GM23338 (cell line): ENCODE measurements at places on chromosomes 5 and 9. TPM values are rescaled to one million over a fixed set of nuclear protein-coding genes. Genes with fewer than 3 reads are reported as not detected.

DNA sequence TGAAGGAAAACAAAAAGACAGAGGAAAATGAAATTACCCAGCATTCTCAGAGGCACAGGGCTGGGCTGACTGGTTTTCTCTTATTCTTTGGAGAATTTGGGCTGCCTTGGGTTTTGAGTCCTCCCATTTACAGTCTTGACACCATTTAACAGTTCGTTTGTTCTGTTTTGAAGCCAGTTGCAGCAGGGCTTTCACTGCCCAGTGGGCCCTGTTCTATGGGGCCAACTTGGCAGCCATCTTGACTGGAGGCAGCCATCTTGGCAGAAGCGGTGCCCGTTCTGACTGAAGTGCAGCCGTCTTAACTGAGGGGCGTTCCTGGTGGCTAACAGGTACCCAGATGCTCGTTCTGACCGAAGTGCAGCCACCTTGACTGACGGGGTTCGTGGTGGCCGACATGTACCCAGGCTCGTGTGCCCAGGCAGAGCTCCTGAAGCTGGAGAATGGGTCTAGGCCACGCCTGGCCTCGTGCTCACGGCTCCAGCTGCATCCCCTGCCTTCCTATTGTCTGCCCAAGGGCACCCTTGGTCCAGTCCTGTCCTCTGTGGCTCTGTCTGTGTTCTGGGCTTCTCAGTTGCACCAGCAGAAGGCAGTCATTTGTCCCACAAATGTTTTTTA, 164.4 kb downstream of the GAPVD1 start:
- H3K27ac ChIP-seq: no peak overlapping the region
- H3K36me3 ChIP-seq: no peaks in the 10 kb centered on the region
- H3K27me3 ChIP-seq: no peaks in the 10 kb centered on the region
- DNase-seq: no peak
- no peak overlapping the region for H3K4me3 ChIP-seq
- no peaks in the 10 kb centered on the region for H3K4me1 ChIP-seq

DNA sequence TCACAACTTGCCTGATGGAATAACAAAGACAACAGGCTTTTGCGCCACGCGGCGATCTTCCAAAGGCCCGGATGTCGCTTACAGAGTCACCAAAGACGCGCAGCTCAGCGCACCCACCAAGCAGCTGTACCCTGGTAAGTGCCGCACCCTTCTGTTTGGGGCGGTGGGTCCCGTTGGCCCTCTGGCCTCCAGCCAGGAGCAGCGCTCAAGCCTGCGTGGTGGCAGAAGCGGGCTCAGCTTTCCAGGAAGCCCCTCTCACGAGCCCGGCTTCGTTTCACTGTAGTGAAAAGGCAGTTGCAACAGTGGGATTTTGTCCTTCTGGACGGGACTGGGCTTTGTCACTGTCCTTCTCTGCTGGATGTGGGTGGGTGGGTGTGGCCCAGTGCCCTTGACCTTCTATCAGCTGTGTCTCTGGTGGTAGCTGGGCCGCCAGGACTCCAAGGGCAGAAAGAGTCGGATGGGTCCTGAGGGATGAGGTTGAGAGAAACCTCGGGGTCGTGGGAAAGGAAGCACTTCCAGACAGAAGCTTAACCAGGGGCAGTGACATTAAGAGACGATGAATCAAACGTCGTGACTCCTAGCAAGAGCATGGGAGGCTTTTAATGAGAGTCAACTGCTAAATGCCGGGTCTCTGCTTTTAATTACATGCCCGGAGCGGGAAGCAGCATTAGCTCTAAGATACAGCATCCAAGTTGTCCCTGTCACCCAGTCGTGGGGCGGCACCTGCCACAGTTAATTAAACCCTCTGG, 49.5 kb downstream of the COL5A1 start:
- no peaks in the 10 kb centered on the region for H3K27me3 ChIP-seq
- no peak overlapping the region for H3K27ac ChIP-seq
- DNase-seq: no peak
- H3K36me3 ChIP-seq: no peaks in the 10 kb centered on the region
- H3K4me3 ChIP-seq: no peak overlapping the region
- H3K4me1 ChIP-seq: no peaks in the 10 kb centered on the region

GRCh38 chr5:136311999-136312398, 53.3 kb downstream of the TRPC7 start:
- H3K36me3 ChIP-seq: no peaks in the 10 kb centered on the region
- H3K4me1 ChIP-seq: no peaks in the 10 kb centered on the region
- no peaks in the 10 kb centered on the region for H3K27me3 ChIP-seq
- DNase-seq: peak; percentile 32
- H3K4me3 ChIP-seq: no peak overlapping the region

Gene DNAI1
- 0.19 and 1.0 TPM in 2 replicates for total RNA-seq

GRCh38 chr9:13364271-13365000, 84.9 kb upstream of the MPDZ start:
- DNase-seq: no peak
- H3K27me3 ChIP-seq: no peaks in the 10 kb centered on the region
- H3K27ac ChIP-seq: no peak overlapping the region
- H3K4me1 ChIP-seq: peaks cover 24% of the 10 kb centered on the region
- no peak overlapping the region for H3K4me3 ChIP-seq
- H3K36me3 ChIP-seq: no peaks in the 10 kb centered on the region

DNA sequence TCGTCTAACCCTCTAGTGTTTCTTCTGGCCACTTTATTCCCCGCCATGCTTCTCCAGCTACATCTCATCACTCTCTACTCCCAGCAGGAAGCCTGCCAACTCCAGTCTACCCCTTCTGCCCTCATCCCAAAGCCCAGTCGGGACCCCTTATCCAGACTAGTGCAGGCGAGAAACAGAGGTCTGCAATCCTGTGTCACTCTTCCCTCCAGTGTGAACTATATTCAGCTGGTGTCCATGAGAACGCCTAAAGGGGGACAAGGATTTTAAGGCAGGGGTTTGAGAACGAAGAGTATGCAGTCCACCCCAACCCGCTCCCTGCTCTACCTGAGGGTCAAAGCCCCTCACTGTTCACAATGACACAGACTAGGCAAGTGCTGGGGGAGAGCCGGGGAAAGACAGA, 41.7 kb upstream of the GABRP start:
- DNase-seq: no peak
- H3K4me1 ChIP-seq: peaks cover 25% of the 10 kb centered on the region
- no peak overlapping the region for H3K4me3 ChIP-seq

Gene IGFBPL1
- 75.6 and 78.5 TPM in 2 replicates for total RNA-seq

Gene FAT2
- total RNA-seq: 0.27 and 0.59 TPM in 2 replicates

GRCh38 chr5:148979083-148979723, 83.7 kb downstream of the SH3TC2 start:
- no peaks in the 10 kb centered on the region for H3K36me3 ChIP-seq
- no peak overlapping the region for H3K27ac ChIP-seq
- H3K4me1 ChIP-seq: peaks cover 10% of the 10 kb centered on the region
- no peak overlapping the region for H3K4me3 ChIP-seq
- H3K27me3 ChIP-seq: no peaks in the 10 kb centered on the region

GRCh38 chr5:81708889-81709288, 42.0 kb downstream of the SSBP2 start:
- no peak overlapping the region for H3K4me3 ChIP-seq
- no peak for DNase-seq
- no peak overlapping the region for H3K27ac ChIP-seq
- peaks cover 10% of the 10 kb centered on the region; the same call in 1 of the 2 replicates for H3K4me1 ChIP-seq

DNA sequence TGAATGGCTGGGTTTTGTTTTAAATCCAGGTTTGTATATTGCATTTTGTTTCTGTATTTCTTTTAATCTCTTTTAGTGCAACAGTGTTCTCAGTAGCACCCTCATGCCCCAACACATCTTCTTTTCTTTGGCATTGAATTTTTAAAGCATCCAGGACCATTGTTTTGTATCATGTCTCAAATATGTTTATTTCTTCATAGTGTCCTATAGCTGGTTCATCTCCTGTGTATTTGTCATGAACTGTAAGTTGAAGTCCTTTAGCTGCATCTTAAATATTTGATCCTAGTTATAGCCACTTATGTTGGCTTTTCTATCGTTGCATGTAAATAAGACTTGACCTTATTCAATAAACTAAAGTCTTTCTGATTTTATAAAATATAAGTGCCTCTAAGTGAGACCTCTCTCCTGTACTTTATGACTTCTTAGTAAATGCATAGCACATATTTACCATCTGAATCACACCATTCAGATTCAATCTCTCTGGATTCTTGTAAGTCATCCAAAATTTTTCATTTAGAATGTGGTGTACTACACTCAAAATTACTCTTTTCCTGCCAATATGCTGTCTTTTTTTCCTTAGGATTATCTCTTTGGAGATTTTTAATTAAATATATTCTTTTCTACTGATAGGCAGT, 21.0 kb upstream of the ERCC6L2 start:
- H3K27me3 ChIP-seq: no peaks in the 10 kb centered on the region
- DNase-seq: no peak
- H3K4me3 ChIP-seq: no peak overlapping the region
- no peaks in the 10 kb centered on the region for H3K36me3 ChIP-seq
- H3K27ac ChIP-seq: no peak overlapping the region

Gene C5orf58
- total RNA-seq: 1.0 TPM in 1 of 2 replicates, not detected in the other

DNA sequence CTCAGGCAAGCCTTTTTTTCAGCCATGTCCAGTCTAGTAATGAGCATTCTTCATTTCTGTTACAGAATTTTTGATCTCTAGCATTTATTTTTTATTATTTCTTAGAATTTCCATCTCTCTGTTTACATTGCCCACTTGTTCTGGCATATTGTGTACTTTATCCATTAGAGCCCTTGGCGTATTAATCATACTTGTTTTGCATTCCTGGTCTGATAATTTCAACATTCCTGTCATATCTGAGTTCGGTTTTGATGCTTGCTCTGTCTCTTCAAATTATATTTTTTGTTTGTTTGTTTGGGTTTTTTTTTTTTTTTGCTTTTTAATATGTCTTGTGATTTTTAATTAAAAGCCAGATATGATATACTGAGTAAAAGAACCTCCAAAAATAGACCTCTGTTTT, 23.0 kb upstream of the JAK2 start:
- H3K4me1 ChIP-seq: no peaks in the 10 kb centered on the region
- H3K4me3 ChIP-seq: no peak overlapping the region
- H3K27me3 ChIP-seq: no peaks in the 10 kb centered on the region
- DNase-seq: no peak
- H3K36me3 ChIP-seq: no peaks in the 10 kb centered on the region
- no peak overlapping the region for H3K27ac ChIP-seq

Gene MAPKAP1
- total RNA-seq: 95.4 and 98.5 TPM in 2 replicates

Gene GRXCR2
- total RNA-seq: not detected in 2 replicates

DNA sequence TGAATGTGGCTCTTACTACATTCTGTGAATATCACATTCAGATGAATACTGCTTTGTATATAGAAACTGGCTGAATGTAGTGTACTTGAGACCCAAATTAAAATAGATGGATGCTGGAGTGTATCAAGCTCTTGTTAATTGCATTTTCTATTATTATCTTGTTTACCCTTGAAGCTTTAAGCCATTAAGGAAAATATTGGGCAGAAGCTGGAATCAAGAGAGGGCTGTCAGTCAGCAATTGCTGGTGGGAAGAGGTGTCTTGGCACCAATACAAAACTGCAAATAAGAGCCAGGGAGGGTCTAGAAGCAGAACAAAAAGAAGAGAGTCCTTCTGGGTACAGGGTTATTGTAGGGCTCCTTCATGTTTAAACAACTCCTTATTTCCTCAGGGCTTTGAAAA, 38.8 kb downstream of the MUSK start:
- no peak for DNase-seq
- no peak overlapping the region for H3K27ac ChIP-seq
- no peaks in the 10 kb centered on the region for H3K36me3 ChIP-seq
- H3K4me1 ChIP-seq: no peaks in the 10 kb centered on the region
- H3K4me3 ChIP-seq: no peak overlapping the region

Gene SLC4A9
- total RNA-seq: 0.08 TPM in 1 of 2 replicates, not detected in the other

Gene GABRA6
- not detected in 2 replicates for total RNA-seq

Gene NR2F1
- not detected in 2 replicates for total RNA-seq

DNA sequence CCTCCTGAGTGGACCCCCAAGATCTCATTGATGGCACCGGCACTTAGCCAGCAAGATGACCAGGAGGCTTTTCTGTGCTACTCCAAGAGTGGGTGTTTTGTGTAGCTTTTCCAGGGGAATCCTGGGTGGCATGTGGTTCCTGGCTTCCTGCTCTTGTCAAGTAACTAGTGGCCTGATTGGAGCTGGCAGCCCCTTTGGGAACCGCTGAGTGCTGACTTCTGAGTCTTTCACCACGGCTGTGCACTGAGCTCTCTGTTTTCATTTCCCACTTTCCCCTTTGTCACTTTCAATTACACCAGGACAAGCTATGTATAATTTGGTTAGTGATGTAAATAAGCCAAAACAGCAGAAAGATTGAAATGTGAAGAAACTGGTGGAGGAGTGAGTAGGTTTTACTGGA, 255.4 kb downstream of the GOLPH3 start:
- H3K36me3 ChIP-seq: no peaks in the 10 kb centered on the region
- no peak overlapping the region for H3K27ac ChIP-seq
- no peak overlapping the region for H3K4me3 ChIP-seq
- no peaks in the 10 kb centered on the region for H3K27me3 ChIP-seq
- peaks cover 3% of the 10 kb centered on the region; the same call in 1 of the 2 replicates for H3K4me1 ChIP-seq

- no peak overlapping the region for H3K27ac ChIP-seq
- no peaks in the 10 kb centered on the region for H3K27me3 ChIP-seq
- H3K4me3 ChIP-seq: no peak overlapping the region
- DNase-seq: no peak
- H3K36me3 ChIP-seq: no peaks in the 10 kb centered on the region
Measured at GRCh38 chr9:133713150-133713959, 24.8 kb downstream of the SARDH start.

DNA sequence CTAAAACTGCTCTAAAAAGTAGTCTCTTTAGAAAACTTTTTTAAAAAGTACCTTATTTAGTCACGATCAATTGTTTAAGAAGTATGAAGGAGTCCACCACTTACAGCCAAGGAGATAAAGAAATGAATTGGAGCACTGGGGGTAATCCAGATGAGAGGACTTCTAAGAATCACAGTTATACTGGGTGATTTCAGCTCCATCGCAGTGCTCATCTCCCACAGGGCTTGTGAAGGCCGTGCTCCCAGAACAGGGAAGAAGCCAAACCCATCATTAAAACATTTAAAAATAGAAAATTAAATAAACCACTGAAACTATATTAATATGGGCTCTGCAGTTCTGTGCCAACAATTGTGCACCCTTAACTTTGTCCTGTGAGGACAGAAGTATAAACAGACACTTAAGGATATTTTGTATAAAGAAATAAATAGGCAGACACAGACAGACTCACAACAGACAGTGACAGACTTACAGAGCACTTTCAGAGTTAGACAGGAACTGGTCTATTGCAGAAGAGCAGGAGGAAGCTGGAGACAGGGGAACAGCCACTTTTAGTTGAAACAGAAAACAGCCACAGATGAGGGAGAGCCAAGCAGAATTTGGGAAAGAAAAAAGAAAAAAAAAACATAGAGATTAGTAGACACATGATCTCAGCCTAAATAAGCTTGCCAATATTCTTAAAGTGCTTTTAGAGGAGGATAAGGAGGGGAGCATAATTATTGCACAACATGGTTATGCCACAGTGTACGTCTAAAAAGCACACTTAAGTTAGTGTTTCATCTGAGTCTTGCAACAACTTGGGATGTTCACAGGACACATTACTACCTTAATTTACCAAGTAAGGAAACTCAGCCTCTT, 81.8 kb downstream of the FBXO38 start:
- H3K4me3 ChIP-seq: no peak overlapping the region
- no peaks in the 10 kb centered on the region for H3K4me1 ChIP-seq
- no peak overlapping the region for H3K27ac ChIP-seq
- H3K36me3 ChIP-seq: no peaks in the 10 kb centered on the region

Gene BRINP1
- 26.8 and 33.5 TPM in 2 replicates for total RNA-seq
